Activated CD8-positive, alpha-beta memory T cell treated with anti-CD3 and anti-CD28 coated beads for 48 hours (primary cell): ENCODE measurements at places on chromosomes 3 and 15.

GRCh38 chr15:60373327-60373726 is 24.5 kb downstream of the ANXA2 start:
- DNase-seq = no peak

- no peak for DNase-seq
These were observed 156.8 kb upstream of the UBE2E1 start for GRCh38 chr3:23648996-23649395.

- DNase-seq = no peak
These were observed 28.7 kb downstream of the ZIC4 start for GRCh38 chr3:147377412-147378367.

GRCh38 chr15:75673426-75674235 is 25.9 kb downstream of the SNX33 start:
- no peak for DNase-seq

DNA sequence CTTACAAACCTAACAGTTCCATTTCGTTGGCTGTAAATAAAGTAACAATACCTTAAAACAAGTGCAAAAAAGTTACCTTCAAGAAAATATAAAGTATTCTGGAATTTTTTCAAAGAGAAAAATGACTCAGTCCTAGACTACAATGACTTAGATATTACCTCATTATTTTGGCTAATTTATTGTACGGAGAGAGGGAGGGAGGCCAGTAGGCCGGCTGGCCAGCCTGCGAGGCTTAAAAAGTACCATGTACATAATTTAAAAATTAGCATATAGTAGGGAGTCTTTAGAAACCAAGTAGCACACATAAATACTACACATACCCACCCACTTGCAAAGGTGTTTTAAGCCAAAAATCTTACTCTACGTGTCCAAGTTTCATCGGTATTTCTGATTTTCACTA is 41.9 kb upstream of the MAP4 start:
- no peak for DNase-seq

DNA sequence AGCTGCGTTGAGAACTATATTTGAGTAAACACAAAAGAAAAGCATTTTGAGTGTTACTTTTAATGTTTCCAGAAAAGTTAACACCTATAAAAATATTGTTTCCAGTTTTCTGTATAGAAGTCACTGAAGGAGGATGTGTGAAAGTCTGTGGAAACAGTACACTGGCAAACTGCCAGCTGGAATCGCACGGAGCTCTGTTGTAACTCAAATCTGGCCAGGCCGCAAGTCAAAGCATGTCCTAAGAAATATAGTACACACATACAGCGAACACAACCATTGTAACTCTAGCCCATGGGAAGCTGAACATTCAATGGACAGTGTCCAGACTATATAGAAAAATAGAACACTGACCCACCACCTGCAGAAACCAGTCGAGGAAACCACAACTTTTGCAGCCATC is 657.2 kb downstream of the FHIT start:
- DNase-seq = no peak
